NCI-H2227 treated with DMSO at 0.1 percent for 48 hours (cell line): ENCODE measurements at places on chromosomes 4 and X.

DNA sequence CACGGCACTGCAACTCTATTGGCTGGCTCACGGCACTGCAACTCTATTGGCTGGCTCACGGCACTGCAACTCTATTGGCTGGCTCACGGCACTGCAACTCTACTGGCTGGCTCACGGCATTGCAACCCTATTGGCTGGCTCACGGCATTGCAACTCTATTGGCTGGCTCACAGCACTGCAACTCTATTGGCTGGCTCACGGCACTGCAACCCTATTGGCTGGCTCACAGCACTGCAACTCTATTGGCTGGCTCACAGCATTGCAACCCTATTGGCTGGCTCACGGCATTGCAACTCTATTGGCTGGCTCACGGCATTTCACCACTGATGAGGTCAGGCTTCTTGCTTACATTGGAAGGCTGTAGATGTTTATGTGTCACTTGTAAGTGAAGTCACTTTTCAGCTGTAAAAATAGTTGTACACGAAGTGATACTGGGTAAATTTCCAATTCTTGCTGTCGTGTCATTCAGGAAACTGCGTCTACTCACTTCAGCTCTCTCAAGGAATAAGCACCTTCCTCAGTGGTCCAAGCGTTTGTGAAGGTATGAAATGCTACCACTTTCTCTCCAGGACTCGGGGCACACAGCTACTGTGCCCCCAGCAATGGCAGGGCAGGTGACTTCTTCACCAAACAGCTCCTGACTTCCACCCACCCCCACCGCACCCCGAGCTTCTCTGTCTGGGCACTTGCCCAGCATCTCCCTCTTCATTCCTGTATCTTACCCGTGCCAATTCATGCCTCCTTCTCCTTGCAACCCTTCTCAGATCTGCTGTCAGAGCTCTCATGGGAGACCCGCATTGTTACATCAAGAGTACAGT, 141.3 kb downstream of the AFAP1 start:
- DNase-seq: no peak

- no peak for DNase-seq
These were observed 261.6 kb upstream of the ANKRD50 start for GRCh38 chr4:124974152-124974551.

GRCh38 chr4:141571362-141571761, 65.0 kb upstream of the IL15 start:
- no peak for DNase-seq

DNA sequence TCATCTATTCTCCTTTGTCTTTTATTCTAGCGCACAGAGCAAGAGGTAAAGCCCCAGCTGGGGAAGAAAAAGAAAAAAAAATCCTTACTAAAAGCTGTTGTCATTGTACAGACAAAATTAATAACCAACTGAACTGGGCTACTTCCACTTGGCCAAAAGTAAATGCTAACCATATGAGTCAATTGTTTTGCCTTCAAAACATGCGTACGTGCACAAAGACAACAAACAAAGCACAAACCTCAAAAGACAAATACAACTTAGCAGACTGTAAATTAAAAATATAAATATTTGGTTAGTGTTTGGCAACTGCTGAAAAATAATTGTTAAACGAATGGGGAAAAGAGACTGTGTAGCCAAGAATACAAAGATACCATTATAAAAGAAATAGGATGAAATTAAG, 5.9 kb downstream of the EDA2R start:
- DNase-seq: no peak

DNA sequence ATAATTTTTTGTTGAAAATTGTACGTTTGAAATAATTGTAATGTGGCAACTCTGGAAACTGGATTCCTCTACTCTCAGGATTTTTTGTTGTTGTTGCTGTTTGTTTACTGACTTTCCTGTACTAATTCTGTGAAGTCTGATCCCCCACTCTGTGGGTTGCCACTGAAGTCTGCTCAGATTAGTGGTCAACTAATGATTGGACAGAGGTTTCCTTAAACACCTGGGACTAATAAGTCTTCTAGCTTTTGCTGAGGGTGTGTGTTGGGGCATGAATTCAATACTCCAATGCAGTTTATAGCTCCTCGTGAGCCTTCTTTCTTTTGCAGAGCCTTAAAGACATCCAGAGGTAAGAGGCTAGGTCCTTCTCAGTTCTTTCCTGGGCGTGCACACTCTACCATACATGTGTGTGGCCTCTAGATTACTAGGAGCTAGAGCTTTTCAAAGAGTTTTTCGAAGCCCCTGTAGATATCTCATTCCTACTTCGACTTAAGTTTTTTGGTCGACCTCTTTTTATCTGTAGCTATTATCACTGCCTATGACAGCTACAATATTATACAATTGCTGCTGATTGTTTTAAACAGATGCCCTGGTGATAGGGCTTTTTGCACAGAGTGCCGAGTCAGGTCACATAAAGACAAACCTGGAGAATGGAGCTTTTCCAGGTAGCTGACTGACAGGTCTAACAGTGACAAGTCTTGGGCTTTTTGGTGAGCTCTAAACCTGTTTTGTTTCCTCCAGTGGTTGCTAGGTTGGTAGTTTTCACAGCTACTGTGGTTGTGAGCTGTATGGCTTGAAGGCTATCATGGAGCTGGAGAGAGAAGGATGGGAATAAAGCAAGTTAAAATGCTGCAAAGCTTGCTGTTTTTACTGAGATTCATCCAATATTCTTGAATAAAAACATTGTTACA, 34.0 kb downstream of the BMP2K start:
- DNase-seq: no peak

- DNase-seq: no peak
These were observed 56.5 kb downstream of the ZNF674 start for GRCh38 chrX:46488712-46489111.

DNA sequence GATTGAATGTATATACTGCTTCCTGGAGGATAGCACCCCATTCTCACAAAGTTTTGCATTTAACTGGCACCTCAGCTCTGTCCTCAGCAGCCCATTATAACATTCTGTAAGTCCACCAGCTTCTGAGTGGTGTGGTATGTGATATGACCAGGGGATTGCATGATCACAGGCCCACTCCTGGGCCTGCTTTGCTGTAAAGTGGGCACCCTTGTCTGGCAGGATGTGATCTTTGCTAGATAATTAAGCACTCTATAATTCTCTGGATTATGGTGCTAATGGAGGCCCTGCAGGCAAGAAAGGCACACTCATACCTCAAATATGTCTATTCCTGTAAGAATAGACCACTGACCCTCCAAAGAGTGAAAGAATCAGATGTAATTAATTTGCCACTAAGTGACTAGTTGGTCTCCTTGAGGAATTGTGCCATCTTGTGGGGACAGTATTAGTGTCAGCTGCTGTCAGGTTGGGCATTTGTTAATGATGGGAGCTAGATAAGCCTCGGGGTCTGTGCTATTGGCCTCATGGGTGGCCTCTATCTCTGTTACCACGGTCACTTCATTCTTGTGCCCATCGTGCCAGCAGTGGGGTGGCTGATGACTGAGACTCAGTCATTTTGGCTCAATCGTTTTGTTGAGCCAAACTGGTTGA, 2.2 kb upstream of the CFI start:
- DNase-seq: peak; percentile 47

DNA sequence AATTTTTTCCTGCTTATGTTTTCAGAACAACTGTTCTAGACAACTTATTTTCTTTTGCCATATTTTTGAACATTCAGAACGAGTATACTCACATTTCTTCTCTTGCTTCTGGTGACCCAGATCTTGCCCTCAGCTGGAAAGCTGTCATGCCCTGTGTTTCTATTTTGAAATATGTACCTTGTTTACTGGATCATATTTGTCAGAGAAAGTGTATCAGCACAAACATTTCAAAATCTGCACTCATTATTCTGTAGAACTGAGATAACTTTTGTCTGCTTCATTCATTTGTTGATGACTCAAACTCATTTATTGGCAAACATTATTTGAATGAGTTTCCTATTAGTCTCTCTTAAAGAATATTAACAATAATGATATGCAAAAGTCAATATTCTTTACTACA, 46.2 kb upstream of the FAM9A start:
- no peak for DNase-seq

- no peak for DNase-seq
These were observed 36.3 kb upstream of the UGT8 start for GRCh38 chr4:114562176-114562904.

DNA sequence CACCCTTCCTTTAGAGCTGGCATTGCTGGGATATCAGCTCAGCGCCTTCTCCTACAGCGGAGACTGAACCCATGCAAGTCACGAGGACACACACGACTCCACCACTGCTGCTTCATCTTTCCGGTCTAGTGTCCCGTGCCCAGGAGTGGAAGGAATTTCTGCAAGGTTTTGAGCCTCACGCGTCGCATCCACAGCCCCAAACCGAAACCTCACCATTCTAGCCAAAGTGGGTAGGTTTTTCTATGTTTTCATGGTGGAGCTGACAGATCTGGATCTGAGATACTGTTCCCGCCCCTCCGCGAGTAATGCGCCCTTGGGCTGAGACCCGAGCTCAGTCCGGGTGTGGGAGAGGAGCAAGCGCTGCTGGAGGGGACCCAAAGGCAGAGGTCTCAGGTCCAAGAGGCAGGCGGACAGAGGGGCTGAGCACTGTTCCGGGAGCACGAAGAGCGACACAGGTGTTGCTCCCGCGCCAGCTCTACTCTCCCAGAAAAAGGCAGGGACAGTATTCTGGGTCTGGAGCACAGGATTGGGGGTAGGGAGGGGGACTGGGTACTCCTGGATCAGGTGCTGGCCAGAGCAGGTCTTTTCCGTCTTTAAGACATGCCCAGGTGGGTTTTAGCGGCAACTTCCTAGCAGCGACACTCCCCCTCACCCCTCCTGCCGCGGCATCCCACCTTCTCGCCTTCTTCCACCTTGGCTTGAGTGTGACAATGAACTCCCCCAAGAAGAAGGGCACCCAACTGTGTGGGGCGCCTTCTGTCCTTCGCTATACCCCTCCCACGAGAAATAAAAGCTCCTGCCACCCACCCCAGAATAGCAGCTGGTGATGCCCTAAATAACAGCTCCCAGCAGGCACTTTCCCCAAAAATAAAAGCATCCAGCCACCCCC, 1.8 kb downstream of the EPHA5 start:
- DNase-seq: no peak

DNA sequence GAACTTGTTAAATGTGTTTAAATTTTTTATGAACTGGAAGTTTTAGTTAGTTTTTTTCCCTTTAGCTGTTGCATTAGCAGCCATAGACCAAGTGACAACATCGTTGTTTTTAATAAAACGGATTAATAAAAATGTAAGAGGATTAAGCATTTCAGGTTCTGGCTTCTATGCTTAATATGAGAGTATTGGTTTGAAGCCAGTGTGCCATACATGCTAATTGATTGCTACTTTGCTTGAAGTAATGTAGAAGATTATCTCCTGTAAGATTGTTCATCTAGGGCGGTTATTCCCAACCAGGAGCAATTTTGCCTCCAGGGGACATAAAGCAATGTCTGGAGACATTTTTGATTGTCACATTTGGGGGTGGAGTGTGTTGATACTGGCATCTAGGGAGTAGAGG, 54.3 kb downstream of the TLL1 start:
- no peak for DNase-seq

DNA sequence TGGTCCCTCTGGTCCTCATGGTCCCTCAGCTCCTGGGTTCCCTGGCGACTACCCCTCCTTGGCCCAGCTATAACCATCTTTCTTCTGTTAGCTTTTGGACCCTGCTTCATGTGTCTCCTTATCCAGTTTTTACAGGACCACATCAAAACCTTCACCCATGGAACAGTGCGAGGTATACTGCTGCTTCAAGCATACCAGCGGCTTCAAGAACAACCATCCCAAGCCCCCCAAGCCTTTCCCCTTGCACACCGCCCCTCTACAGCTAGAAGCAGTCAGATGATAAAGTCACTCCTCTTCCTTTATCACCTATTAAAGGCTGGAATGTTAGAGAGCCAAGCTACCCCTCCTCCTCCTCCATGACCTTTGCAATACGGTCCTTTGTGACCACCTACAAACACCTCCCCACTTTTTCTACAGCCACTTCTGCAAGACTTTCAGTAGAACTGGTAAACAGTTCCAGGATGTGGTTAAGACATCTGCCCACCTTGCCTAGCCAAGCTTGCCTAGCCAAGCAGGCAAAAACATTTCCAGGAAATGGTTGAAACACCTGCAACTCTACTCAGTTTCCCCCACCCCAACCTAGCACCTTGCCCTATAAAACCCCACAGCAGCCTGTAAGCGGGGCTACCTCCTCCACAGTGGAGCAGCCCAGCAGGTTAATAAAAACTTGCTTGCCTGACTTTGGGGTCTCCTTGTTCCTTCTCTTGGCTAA, 125.7 kb downstream of the ZC4H2 start:
- DNase-seq: no peak

DNA sequence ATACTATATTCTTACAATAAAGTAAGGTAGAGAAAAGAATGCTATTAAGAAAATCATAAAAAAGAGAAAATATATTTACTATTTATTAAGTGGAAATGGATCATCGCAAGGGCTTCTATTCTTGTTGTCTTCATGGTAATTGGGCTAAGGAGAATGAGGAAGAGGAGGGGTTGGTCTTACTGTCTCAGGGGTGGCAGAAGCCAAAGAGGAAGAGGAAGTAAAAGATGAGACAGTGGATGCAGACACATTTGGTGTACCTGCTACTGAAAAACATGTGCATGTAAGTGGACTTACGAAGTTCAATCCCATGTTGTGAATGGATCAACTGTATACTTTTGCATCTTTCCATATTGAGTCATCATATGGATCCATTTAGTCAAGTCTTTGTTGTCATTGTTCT, 1502.1 kb upstream of the ADGRL3 start:
- DNase-seq: no peak

GRCh38 chrX:85004255-85004654, 578 bp downstream of the APOOL start:
- peak; percentile 27 for DNase-seq
